Endodermal cell (in vitro differentiated cells): ENCODE measurements at places on chromosomes 7 and 10.
A peak's percentile ranks its signal among the peaks of the same experiment; 100 is the strongest.

DNA sequence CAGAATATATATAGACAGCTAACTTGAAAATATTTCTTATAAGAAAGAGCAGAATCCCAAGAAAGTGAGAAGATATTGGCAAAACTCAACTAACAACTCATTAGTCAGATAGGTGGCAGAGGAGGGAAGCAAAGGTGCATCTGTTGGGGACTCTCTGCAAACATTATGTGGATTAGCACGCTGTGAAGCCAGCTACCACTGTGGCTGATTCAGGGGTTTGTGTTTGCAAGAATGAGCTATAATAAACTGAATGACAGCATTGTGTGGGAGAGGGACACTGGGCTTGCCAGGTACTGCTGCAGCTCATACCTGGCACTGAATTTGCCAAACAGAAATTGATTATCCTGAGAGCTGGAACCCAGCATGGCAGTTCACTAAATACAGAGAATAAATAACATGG lies 170.3 kb upstream of the MINDY3 start:
- peak; percentile 53 for DNase-seq

GRCh38 chr7:73557108-73557396 lies 438 bp downstream of the BCL7B start:
- peak; percentile 98 for DNase-seq

DNA sequence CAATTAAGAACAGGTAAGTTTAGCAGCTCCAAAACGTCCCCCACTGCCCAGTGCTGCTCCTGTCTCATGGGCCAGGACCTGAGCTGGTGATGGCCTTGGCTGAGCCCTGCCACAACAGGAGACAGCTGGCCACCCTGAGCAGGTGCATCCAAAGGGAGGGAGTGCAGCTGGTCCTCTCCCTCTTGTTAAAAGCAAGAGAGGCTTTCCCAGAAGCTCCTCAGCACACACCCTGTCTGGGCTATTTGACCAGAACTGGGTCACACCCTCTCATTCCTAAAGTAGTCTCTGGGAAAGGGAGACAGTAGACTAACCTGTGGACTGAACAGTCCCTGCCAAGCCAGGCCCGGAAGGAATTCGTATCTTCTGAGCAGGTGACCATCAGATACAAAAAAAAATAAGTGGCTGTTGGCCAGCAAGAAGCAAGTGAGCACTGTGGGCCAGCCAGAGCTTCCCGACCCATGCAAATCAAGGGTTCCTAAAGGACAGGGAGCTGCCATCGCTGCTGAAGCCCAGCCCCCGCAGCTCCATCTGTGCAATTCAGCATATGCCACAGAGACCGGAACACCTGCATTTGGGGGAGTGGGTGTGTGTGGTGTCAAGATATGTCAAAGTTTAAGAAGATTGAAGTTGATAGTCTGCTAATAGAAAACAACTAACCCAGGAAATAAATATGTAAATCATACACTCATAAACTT lies 2.1 kb upstream of the TMEM72 start:
- DNase-seq, result no peak

DNA sequence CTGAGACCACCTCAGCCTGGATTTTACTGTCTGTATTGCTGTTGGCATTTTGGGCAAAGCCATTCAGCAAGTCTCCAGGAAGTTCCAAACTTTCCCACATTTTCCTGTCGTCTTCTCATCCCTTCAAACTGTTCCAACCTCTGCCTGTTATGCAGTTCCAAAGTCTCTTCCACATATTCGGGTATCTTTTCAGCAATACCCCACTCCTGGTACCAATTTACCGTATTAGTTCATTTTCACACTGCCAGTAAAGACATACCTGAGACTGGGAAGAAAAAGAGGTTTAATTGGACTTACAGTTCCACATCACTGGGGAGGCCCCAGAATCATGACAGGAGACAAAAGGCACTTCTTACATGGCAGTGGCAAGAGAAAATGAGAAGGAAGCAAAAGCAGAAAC lies 62.8 kb downstream of the INPP5A start:
- no peak for DNase-seq

DNA sequence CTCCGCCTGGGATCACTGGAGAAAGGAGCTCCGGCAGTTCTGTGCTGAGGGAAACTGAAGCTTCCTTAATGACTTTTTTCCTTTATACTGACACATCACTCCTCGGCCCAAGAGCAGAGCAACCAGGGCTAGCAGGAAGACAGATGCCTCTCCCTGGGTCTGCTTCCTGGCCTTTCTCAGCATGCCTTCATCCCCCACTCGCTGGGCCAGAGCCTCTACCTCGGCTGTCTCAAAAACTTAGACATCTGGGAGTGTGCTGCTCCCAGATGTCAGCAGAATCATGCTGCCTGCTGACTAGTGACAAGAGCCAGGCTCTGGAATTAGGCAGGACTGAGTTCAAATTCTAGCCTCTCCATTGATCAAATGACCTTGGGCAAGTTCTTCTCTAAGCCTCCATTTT lies 24.4 kb upstream of the LRRC4 start:
- DNase-seq, result no peak

- DNase-seq, result no peak
Measured at GRCh38 chr10:75972491-75973276, 541.3 kb downstream of the LRMDA start.

DNA sequence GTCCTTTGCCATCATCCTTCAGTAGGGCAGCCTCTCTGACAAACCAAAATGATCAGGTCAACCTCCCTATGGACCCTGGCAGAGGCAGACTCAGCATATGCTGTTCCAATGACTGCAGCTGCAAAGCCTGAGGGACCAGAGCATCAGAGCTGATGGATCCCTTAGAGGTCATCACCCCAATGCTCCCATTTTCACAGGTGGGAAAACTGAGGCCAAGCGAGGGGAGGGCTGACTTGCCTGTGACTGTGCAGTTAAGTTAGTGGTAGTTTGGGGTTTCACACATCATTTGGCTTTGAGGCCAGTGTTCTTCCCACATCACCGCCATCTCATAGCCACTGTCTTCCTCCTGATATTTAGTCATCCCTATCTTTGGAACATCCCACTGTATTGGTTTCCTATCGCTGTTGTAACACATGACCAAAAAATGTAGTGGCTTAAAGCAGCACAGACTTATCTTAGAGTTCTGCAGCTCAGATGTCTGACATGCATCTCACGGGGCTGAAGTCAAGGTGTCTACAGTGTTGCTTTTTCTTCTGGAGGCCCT lies 69.3 kb upstream of the PDZD8 start:
- no peak for DNase-seq

DNA sequence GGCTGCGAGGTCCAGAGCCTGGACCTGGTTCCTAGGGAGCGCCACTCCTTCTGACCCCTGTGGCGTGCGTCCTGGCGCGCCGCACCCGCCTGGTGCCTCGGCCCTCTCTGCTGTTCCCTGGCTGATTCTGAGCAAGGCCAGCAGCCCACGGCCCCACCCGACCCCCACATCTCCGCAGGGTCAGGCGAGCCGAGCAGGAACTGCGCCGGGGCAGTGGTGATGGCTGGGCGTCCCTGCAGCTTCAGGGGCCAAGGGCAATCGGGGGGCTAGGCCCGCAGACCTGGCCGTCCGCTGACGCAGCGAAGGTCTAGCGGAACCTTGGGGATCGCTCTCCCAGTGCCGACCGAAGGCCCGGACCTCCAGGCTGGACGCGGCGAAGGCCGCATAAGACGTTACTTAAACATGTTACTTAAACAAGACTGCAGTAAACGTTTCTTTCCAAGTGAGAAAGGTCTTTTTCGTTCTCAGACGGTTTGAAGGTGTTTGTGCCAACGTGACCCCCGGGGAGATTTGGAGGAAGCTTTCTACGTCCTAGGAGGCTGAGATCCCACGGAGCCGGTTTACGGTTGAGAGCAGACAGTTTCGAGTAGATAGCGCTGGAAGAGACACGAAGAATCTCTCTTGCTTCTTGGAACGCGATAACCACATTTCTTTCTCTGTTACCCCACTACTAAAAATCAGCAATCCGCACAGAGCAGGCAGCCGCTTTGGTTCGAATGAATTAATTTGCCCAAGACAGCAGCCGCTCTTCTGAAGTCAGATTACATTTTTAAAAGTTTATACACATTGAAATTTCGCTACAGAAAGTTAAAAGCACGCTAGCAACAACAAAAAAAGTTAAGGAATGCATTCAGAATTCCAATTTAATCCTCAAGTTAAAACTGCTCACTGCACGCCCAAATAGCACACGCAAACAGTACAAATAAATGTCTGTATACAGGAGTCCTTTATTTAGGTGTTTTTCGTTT lies 4.9 kb upstream of the NKX2-3 start:
- peak; percentile 73 for DNase-seq

DNA sequence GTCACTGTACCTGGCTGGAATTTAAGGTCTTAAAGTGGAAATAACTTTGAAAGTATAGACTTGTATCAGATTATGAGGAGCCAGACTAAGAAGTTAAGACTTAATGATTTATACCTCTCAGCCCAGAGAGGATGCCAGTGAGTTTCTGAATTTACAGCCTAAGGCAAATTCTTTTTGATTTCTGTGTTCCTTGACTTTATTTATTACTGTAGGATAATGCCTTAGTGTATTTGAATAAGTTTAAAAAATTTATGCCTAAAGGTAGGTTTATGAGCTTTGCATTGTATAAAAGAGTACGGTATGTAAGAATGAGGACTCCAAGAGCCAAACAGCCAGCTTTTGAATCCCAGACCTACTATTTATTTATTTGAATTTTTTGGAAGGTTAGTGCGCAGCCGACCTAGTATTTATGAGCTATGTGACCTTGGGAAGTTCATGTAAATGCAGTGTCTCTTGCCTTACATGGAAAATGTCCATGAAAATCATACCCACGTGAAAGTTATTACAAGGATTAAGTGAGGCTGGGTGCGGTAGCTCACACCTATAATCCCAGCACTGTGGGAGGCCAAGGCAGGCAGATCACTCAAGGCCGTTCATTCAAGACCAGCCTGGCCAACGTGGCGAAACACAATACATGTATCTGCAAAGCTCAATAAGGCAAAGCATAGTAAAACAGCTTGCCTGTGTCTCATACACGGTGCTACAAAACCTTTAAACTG lies 174.6 kb downstream of the AUTS2 start:
- DNase-seq, result no peak

- DNase-seq, result no peak
Measured at GRCh38 chr10:66187053-66187733, 738.6 kb upstream of the LRRTM3 start.

DNA sequence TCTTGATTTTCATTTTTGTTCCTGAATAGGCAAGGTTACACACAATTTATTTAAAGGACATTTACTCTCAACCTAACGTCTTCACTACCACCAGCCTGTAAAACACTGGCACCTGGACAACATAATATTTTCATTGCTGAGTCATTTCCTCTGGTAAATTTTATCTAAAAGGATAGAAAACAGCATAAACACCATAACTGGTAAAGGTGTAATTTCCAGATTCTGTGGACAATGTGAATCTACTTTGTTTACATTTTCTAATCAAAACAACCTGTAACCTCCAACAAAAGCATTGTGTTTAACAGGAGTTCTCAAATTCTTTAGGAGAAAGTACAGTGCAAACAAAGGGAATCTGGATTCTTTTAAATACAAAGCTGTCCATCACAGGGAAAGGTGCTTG lies 472.0 kb upstream of the AKR1E2 start:
- no peak for DNase-seq

DNA sequence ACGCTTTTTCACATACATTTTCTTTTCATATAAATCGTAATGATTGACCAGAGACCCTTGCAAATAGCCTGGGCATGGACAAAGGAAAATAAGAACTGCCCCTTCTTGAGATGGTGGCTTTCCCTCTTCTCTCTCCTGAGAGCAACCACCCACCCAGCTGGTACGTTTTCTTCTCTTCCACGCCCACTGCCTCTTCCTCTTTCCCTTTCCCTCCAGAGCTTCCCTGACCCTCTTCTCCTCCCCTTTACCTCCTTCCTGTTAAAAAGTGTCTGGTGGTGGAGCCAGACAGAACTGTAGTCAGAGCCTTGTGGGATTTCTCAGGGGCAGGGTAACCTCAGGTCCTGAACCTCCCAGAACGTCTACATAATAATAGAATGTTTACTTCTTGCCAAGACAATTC lies 23.2 kb downstream of the GPR141 start:
- no peak for DNase-seq

GRCh38 chr10:117320050-117320665 lies 55.1 kb downstream of the PDZD8 start:
- DNase-seq, result no peak

GRCh38 chr7:98724591-98724990 lies 107.5 kb downstream of the NPTX2 start:
- DNase-seq, result no peak

DNA sequence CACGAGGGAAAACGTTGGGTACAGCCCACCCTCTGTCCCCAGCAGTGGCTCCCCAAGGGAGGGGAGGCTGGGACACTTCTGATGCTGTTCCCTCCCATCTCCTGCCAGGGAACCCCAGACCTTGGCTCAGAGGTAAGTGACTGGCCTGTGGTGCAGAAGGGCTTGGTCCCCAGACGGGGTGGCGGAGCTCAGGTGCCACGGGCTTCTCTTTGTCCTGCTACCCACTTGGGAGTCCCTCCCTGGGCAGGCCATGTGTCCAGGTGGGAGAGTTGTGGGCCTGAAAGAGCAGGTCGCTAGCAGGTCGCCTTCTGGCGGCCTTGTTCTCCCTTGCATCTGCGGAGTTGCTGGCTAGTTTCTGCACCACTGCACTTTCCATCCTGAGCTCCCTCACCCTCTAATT lies 10.1 kb downstream of the ATP5MF start:
- DNase-seq, result no peak

DNA sequence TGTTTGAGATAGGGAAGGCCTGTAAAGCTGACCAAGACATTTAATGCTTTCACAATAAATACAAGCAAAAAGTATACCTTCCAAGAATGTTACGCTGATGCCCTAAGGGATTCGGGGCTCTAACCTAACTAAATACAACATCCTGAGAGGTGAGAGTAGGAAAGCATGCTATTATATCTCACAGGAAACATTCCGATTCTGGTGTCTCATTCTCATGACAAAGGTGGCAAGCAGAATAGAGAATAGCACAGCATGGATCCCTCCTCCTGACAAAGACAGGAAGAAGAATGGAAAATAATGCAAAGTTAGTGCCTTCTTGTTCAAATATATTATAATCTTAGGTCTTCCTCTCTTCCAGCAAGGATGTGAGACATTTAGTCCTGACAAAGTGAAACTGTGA lies 504.3 kb downstream of the TFEC start:
- DNase-seq, result peak; percentile 48

GRCh38 chr7:41045556-41046123 lies 657.2 kb downstream of the INHBA start:
- peak; percentile 63 for DNase-seq

DNA sequence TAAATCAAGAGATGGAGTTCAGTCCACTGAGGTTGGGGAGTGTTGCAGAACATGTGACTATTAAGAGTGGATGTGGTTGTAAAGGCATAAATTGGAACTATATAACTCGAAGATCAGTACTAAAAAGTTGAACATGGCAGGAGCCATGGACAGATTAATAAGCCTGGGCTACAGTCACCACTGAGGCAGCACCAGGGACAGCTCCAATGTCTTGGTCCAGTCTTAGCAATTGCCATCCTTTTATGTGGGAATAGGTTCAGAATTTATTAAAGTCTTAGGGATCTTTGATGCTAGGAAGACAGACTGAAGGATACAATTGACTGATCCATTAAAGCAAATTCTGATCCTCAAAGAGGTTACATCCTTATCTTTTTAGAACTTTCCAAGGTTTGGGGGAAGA lies 156.6 kb downstream of the ADRA2A start:
- peak; percentile 71 for DNase-seq

- peak; percentile 88 for DNase-seq
Measured at GRCh38 chr10:28991333-28992270, 297.3 kb upstream of the LYZL1 start.
